Upper lobe of right lung (tissue), 1 donor: ENCODE measurements at places on chromosomes 5 and 9. TPM values are rescaled to one million over a fixed set of nuclear protein-coding genes. Genes with fewer than 3 reads are reported as not detected.

- DNase-seq, result no peak
Measured at GRCh38 chr9:95305770-95306492, 11.6 kb downstream of the FANCC start.

GRCh38 chr5:8568858-8569257 is 699.9 kb downstream of the MTRR start:
- DNase-seq, result no peak

DNA sequence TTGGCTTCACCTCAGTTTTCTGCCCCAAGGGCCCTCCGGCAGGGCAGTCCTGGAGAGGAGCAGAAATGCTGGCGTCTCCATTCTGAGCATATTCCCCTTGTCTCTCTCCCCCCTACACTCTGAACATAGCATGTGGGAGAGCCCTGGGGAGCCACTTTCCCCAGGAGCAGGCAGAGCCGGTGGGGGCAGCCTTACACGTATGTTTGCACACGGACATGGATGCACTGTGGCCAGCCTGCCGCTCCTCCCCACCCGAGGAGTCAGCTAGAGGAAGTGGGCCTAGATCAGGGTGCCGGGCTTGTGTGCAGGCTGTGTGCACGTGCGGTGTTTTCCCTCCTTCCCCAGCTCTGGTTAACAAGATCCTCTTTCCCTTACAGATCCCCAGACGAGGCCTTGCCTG is 25.4 kb upstream of the POMT1 start:
- peak; percentile 37 for DNase-seq

DNA sequence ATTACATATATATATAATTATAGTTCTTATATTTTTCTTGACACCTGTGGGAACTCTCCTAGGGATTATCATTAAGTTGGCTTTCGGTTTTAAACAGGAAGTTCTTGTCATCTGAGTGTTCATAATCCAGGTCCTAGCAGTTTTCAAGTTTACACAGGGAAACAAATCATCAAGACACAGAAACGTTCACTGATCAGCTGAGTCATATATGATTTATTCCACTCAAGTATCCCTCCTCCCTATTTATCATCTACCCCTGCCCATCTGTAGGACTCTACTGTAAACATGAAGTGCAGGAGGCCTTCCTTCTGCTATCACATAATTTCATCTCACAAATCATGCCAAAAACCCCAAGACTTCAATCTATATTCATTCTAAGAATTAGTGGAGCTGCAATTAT is 6.3 kb downstream of the SLC25A51 start:
- no peak for DNase-seq

DNA sequence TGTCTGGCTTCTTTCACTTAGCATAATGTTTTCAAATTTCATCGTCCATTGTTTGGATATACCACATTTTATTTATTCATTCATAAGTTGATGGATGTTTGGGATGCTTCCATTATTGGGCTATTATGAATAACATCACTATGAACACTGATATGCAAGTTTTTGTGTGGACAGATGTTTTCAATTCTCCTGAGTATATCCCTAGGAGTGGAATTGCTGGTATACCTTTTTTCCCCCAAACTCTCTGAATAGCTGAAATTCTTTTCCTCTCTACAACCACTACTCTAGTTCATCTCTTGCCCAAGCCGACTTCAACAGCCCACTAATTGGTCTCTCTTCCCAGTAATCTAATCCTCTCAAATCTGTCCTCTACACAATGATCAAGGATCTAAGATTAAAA is 4.7 kb upstream of the ZFR start:
- DNase-seq, result no peak

GRCh38 chr5:71632168-71632567 is 45.0 kb downstream of the MCCC2 start:
- DNase-seq, result no peak

GRCh38 chr5:138664276-138664943 is 88.8 kb upstream of the CTNNA1 start:
- DNase-seq, result no peak

GRCh38 chr5:43148417-43148816 is 27.7 kb downstream of the ZNF131 start:
- no peak for DNase-seq

GRCh38 chr9:72509053-72509452 is 12.4 kb upstream of the TMC1 start:
- no peak for DNase-seq

DNA sequence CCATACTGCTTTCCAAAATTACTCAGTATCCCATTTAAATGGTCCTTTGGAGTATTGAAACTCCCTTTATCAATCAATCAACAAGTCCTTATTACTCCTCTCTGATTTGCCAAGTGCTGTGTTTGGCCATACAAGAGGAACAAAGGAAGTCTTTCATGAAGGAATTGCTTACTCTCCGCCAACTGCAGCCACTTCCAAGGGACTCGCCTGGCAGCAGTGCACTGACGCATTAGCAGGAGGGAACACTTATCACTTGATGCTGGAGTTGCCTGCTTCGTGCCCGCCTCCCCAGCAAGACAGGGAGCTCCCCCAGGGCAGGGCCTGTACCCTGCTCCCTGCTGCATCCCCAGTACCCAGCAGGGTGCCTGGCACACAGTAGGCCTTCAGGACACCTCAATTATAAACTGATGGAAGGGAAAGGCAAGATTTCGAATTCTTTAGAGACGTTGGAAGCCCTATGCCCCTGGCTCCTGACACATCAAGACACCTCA is 97.9 kb downstream of the CRB2 start:
- DNase-seq, result peak; percentile 38

GRCh38 chr5:173175523-173175922 is 31.2 kb downstream of the BNIP1 start:
- DNase-seq, result no peak

- no peak for DNase-seq
Measured at GRCh38 chr5:107705402-107706014, 34.8 kb upstream of the EFNA5 start.

- no peak for DNase-seq
Measured at GRCh38 chr5:128637031-128637430, 99.0 kb upstream of the FBN2 start.

GRCh38 chr5:133926489-133927299 is 41.7 kb downstream of the C5orf15 start:
- DNase-seq, result no peak

GRCh38 chr5:33824516-33825195 is 67.1 kb downstream of the ADAMTS12 start:
- DNase-seq, result no peak

GRCh38 chr9:91178281-91179236 is 183.2 kb downstream of the AUH start:
- DNase-seq, result no peak

- no peak for DNase-seq
Measured at GRCh38 chr5:55800924-55801323, 50.2 kb upstream of the IL31RA start.

- DNase-seq, result no peak
Measured at GRCh38 chr9:24210641-24211040, 335.1 kb downstream of the IZUMO3 start.

- no peak for DNase-seq
Measured at GRCh38 chr9:7258688-7259396, 501.1 kb downstream of the KDM4C start.

GRCh38 chr5:139181322-139181730 is 16.8 kb downstream of the SIL1 start:
- no peak for DNase-seq

- DNase-seq, result peak; percentile 96
Measured at GRCh38 chr9:94259077-94259862, at the start of gene ZNF169. TSS of gene ZNF169 (plus strand) at chr9:94259298. CDS start at chr9:94278813, 19,515 bp downstream.

- no peak for DNase-seq
Measured at GRCh38 chr5:162391833-162392232, 324.3 kb downstream of the GABRG2 start.

DNA sequence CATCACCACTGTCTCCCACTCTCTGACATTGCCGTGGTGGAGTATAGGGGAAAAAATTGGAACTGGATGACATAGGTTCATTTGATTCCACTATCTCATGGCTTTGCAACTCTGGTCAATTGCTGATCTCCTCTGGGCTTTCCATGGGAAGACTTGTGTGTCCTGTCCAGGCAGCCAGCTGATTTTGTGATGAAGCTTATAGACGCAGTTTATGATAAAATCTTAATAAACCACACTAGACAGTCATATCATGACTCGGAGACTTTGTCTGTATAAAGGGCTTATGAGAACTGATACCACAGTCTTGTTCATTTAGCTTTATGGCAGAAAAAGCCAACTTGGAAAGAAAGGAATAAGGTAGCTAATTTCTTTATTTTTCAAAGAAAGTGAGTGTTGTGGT is 296.5 kb downstream of the MAST4 start:
- DNase-seq, result no peak

DNA sequence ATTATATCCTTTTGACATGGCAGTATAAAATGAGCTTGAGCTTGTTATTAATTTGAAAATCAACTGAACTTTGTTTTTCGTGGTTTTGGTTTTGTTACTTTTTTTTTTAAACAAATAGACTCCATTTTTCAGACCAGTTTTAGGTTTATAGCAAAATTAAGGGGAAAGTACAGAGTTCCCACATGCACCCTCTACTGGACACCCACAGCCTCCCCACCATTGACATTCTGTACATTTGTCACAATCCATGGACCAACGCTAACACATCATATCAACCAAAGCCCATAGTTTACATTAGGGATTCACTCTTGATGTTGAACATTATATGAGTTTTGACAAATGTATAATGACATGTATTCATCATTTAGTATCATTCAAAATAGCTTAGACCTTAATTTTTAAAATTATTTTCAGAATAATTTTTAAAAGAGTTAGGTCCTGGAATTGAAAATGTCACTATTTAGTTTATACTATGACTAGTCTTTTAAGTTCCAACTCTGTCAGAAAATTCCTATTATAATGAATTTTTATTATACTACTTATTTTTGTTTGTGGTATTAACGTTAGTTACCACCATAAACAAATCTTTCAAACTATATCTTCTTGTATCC is 35.3 kb upstream of the JMY start:
- DNase-seq, result no peak

DNA sequence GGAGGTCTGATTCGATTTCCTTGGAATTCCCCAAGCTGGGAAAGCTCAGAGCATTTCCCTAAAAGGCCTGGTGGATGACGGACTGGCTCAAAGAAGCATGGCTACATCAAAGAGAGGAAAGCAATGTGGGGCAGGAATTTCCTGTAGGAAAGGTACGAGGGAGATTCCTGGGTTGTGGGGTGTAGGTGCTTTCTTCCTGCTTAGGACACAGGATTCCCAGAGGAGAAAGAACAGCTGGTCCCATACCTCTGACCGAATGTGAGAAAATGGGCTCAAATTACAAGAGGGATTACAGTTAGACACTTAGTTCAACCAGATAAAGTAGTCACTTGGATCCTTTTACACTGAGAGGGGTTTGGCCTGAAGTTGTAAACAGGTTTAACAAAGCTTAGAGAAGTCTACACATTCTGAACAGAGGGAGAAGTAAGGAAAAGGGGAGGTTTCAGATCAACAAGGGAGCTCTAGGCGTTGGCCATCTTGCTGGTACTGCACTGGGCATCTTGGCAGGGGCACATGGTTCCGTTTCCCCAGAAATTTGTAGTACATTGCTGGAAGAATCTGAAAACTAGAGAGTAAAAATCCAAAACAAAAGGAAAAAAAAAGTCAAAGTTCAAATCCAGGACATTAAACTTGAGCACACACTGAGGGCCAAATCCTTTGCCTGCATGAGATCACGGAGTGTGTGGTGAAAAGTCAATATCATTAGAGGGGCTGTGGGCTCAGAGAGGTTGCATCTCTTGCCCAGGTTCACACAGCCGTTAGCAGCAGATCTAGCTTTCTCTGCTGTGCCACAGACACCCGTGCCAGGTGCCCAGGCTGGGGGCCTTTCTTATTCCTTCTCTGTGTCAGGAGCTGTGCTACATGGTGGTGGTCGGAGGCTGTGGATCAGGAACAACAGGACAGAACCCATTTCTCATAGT is 171.3 kb downstream of the RGS3 start:
- DNase-seq, result peak; percentile 19

- DNase-seq, result no peak
Measured at GRCh38 chr5:56853698-56854097, 38.3 kb downstream of the MAP3K1 start.

DNA sequence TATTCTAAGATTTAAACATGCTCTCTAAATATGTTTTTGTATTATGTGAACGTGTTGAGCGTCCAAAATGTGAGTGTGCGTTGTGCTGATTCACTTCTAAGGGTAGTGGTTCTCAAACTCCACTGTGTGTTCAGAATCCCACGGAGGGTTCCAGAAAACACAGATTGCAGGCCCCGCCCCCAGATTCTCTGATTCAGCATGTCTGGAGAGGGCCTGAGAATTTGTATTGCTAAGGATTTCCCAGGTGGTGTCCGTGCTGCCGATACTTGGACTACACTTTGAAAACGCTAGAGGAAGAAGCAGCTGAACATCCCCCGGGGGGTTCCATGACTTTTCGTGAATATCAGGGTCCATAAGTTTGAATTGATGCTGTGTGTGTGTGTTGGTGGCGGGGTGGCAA is 1043.2 kb upstream of the WWC1 start:
- DNase-seq, result no peak

- DNase-seq, result no peak
Measured at GRCh38 chr9:1528456-1528855, 478.3 kb downstream of the DMRT2 start.

GRCh38 chr5:78592735-78593386 is 55.7 kb downstream of the LHFPL2 start:
- no peak for DNase-seq

Gene SH2D3C
- total RNA-seq, result 85.3 TPM

Gene MTX3
- total RNA-seq, result 14.9 TPM

Gene CRHBP
- 0.26 TPM for total RNA-seq

Gene TPPP
- total RNA-seq, result 16.1 TPM

Gene SLC12A2
- total RNA-seq, result 23.2 TPM

Gene ZNF300
- total RNA-seq, result 1.8 TPM

Gene PCDHB3
- 1.9 TPM for total RNA-seq

Gene HRCT1
- 10.8 TPM for total RNA-seq

Gene NEURL1B
- 25.0 TPM for total RNA-seq

Gene EGFL7
- total RNA-seq, result 302 TPM

Gene ADRB2
- total RNA-seq, result 28.0 TPM

Gene TMEM232
- total RNA-seq, result 3.6 TPM

Gene RALGPS1
- total RNA-seq, result 15.9 TPM

Gene RPS23
- total RNA-seq, result 1,379 TPM

Gene ORM2
- total RNA-seq, result 3.9 TPM

Gene ADRA1B
- 7.1 TPM for total RNA-seq

Gene OLFML2A
- 39.5 TPM for total RNA-seq

Gene CARTPT
- not detected for total RNA-seq
